Midbrain (tissue), 1 donor: ENCODE measurements at places on chromosomes 11 and 22.

GRCh38 chr11:62398011-62398994 is 20.5 kb upstream of the SCGB1A1 start:
- no peak for DNase-seq

DNA sequence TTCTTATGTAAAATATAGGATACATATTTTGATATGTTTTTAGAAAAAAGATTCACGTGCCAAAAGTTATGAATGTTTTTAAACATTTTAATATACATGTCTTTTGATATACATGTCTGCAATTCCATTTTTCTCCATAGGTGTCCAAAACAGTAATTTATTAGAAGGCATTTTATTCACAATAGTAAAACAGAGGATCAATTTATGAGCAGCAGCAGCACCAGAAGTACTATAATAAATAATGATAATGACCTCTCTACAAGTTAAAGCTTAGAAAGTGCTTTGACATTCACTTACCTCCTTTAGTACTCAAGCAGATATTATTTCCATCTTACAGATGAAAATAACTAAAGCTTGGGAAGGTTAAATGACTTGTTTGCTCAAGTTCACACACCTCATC is 96.7 kb upstream of the DBX1 start:
- DNase-seq = no peak

DNA sequence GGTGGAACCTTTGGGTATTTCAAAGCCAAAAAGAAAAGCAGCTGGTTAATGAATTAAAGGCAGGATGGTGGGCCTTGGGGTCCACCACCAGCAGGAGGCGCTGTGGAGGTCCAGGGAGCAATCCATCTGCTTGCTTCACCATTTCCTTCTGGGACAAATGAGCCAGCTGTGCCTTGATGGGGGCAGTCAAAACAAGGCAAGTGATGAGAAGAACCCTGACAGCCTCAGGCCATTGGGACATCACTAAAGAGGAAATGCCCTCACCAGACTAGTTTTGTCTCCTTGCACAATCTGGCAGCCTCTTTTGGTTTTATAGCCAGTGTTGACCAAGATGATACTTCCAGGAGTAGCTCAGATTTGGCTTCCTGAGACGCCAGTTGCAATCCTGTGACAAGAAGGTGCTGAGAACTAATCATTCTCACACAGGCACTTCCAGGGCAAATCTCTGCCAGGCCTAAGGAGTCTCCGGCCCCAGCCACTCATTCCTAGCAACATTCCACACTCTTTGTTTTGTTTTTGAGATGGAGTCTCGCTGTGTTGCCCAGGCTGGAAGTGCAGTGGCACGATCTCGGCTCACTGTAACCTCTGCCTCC is 38.2 kb upstream of the WEE1 start:
- peak; percentile 54 for DNase-seq

GRCh38 chr22:45968751-45969413 is 8.1 kb downstream of the WNT7B start:
- no peak for DNase-seq

GRCh38 chr11:47532597-47533213 is 20.2 kb downstream of the CELF1 start:
- peak; percentile 12 for DNase-seq

DNA sequence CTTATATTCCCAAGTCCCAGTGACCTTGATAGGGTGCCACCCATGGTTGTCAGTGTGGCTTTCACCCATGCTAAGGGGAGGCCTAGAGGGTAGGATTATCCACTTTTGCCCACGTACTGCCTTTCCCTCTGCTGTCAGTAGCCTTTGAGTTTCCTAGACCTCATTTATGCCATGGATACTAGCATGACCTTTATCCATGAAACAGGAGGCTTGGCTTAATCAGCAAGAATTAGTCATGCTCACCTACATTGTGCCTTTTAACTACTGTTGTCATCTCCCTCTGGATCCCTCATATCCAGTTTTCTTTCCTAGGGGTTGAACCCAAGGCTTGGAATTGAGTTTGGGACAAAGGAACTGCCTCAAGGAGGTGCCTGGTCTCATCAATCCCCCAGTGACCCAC is 716.7 kb downstream of the NTM start:
- DNase-seq = no peak

- no peak for DNase-seq
Measured at GRCh38 chr22:17359501-17359900, 9.8 kb upstream of the CECR2 start.

GRCh38 chr11:46511342-46511741 is 82.5 kb downstream of the AMBRA1 start:
- DNase-seq = no peak

- no peak for DNase-seq
Measured at GRCh38 chr11:64696045-64696444, 27.0 kb downstream of the NRXN2 start.

- DNase-seq = no peak
Measured at GRCh38 chr11:33708985-33709384, 8.4 kb upstream of the C11orf91 start.

- no peak for DNase-seq
Measured at GRCh38 chr11:225734-226453, 10.2 kb downstream of the SIRT3 start.

DNA sequence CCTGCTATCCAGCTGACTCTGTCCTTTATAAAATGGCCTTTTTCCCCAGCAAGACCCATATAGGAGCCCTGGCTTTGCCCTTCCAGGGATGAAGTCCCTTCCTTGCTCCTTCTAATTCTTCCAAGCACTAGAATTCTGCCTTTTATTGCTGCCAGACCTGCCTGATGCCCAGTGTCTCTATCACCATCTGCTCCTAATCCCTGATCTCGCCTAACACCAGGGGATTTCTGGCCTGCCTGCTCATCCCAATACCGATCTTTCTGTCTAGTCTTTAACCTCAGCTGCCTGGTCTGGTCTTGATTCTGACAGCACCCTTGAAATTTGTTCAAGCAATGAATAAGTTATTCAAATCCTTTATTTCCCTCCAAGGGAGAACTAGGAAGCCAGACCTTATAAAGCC is 150.2 kb downstream of the SPON1 start:
- DNase-seq = no peak

GRCh38 chr11:18501629-18502028 is 25.1 kb downstream of the TSG101 start:
- DNase-seq = no peak

- DNase-seq = no peak
Measured at GRCh38 chr11:199782-200181, 6.9 kb downstream of the SCGB1C1 start.

DNA sequence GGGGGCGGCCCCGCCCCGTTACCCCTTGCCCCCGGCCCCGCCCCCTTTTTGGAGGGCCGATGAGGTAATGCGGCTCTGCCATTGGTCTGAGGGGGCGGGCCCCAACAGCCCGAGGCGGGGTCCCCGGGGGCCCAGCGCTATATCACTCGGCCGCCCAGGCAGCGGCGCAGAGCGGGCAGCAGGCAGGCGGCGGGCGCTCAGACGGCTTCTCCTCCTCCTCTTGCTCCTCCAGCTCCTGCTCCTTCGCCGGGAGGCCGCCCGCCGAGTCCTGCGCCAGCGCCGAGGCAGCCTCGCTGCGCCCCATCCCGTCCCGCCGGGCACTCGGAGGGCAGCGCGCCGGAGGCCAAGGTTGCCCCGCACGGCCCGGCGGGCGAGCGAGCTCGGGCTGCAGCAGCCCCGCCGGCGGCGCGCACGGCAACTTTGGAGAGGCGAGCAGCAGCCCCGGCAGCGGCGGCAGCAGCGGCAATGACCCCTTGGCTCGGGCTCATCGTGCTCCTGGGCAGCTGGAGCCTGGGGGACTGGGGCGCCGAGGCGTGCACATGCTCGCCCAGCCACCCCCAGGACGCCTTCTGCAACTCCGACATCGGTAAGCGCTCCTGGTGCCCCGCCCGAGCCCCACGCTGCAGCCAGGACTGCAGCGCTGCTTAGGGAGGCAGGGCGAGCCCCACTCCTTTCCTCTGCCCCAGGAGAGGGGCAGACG is at the start of gene TIMP3:
Gene TIMP3 (plus strand): TSS at position 169 of the 700 bp plus-strand sequence. CDS start 297 bp downstream, at position 466.
- DNase-seq = peak; percentile 63

- no peak for DNase-seq
Measured at GRCh38 chr11:65204143-65204542, 22.4 kb downstream of the CAPN1 start.

GRCh38 chr22:49449377-49449776 is 378.3 kb downstream of the BRD1 start:
- no peak for DNase-seq

GRCh38 chr11:96027021-96027420 is 103.1 kb upstream of the MTMR2 start:
- no peak for DNase-seq
